ENCODE measurements at places on chromosomes 13 and 19.

GRCh38 chr13:111219950-111220349 lies 100.5 kb upstream of the TEX29 start:
- DNase-seq, result no peak

GRCh38 chr19:38974624-38975213 lies 823 bp downstream of the FBXO17 start:
- no peak for DNase-seq

DNA sequence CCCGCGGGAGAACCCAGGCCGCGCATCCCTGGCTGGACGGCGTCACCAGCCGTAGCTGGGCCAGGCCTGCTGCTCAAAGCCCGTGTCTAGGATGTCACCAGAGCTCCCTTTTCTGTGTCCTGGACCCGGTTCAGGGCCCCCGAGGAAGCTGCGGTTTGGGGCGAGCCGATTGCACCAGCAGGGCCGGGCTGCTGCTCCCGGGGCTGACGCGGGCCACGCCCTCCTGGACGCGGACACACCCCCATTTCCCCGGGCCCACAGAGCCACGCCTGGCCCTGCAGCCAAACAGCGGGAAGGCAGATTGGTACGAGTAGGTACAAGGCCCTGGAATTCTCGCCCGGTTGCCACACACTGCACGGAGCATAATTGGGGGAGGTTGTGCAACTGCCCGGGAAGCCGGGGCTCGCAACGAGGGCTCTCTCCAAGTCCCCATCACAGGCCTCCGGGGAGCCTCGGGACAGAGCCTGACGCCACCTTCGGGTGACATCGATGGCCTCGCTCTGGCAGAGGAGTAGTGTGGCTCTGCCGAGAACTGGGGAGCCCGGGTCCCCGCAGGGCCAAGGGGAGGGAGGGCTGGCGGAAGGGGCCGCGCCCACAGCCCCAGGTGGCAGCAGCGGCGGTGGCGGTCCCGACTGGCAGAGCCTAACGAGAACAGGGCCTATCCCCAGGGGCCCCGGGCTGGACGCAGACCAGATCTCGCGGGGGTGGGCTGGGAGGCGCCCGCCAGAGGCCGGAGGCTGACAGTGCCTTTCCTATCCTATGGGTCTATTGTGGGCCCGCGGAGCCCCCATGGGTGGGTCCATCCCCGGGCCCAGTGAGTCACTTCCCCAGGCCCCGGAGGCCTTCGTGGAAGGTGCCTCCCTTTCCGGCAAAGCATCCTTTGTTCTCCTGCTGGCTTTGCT lies 23.5 kb downstream of the KCTD15 start:
- DNase-seq, result peak; percentile 25

- peak; percentile 78 for DNase-seq
Observed at GRCh38 chr13:97274829-97275649, 52.9 kb downstream of the MBNL2 start.

DNA sequence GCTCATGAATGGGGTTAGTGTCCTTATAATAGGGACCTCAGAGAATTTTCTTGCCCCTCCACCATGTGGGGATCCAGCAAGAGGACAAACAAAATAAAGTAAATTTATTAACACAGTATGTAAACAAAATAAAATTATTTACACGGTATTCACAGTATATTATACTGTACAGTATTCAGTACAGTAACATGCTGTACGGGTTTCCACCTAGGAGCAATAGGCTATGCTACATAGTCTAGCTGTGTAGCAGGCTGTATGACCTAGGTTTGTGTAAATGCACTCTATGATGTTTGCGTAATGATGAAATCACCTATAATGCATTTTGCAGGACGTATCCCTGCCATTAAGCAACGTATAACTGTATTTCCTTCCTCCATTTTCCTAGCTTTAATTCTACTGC lies 11.8 kb upstream of the DIAPH3 start:
- no peak for DNase-seq

- no peak for DNase-seq
Observed at GRCh38 chr13:46572752-46573431, 19.9 kb downstream of the LRCH1 start.

- DNase-seq, result no peak
Observed at GRCh38 chr13:97659602-97660001, 225.6 kb downstream of the RAP2A start.
